Common myeloid progenitor, CD34-positive (primary cell): ENCODE measurements at places on chromosomes 2 and 18.

GRCh38 chr18:63131106-63131958 is 188.2 kb downstream of the BCL2 start:
- DNase-seq, result peak; percentile 63

DNA sequence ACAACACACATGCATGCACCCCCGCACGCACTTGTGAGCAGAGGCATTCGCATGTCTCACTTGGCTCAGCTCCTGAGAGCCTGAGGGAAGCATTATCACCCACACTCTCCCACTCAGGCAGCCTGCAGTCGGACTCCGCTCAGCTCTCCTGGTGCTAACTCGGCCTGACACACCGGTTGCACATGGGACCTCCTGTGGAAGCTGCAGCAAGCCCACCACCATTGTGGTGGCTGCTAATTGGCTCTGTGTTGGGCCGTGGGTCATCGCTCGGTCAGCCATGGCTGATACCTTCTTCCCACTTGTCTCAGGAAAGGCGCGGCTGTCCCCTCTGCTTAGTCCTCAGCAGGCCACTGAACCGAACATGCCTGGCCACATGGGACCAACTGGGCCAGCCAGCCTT is 13.7 kb upstream of the TEX261 start:
- DNase-seq, result no peak

DNA sequence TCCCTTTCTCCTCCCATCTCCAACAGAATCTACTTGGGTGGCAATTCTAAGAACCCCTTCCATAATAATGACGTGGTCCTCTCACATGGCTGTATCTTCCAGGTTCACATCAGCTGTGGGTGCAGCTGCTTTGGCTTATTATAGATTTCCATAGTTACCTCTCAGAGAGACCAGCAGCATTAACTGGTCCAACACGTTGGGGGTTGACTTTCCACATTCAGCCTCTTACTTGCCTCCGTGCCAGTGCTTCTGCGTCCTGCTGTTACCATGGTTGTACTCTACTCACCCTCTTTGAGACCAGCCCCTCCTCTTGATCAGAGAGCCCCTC is 570.7 kb downstream of the PLCL1 start:
- DNase-seq, result no peak

DNA sequence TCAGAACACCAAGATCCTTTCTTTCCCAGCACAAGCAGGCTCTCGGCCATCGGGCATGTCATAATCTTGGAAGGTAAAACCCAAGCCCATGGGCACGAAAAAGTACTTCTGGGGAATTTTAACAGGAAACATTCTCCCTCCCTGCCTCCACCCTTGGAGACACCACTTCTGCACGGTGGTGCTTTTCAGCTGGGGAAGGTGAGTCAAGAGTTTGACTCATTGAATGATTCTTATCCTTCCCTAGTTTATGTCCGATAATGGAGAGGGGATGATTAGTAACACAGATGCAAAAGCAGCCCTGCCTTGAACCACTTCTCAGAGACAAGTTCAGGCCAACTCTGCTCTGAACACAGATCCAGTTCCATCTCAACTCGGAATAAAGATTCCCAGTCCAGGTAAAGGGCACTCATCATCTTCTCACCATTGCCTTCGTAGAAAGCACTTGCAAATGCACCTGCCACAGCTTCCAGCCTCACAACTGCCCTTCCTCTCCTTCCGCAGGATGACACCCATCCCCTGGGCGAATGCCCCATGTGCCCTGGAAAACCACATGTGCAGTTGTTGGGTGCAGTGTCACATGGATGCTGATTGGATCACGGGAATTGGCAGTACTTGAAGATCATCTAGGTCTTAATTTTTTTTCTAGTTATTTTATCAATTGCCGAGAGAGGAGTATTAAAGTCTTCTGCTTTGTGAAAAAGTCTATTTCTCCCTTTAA is 136.2 kb downstream of the PXDN start:
- DNase-seq, result no peak

- DNase-seq, result peak; percentile 26
Measured at GRCh38 chr2:119744335-119744939, 15.3 kb upstream of the PTPN4 start.

- DNase-seq, result no peak
Measured at GRCh38 chr2:3042601-3043585, 334.7 kb downstream of the EIPR1 start.

GRCh38 chr18:74066018-74066417 is 81.6 kb downstream of the FBXO15 start:
- DNase-seq, result no peak

GRCh38 chr2:98857001-98857400 is 79.0 kb downstream of the CRACDL start:
- no peak for DNase-seq

- no peak for DNase-seq
Measured at GRCh38 chr2:220269367-220269766, 641.9 kb downstream of the SLC4A3 start.

- DNase-seq, result no peak
Measured at GRCh38 chr18:2336690-2337392, 234.5 kb downstream of the METTL4 start.

DNA sequence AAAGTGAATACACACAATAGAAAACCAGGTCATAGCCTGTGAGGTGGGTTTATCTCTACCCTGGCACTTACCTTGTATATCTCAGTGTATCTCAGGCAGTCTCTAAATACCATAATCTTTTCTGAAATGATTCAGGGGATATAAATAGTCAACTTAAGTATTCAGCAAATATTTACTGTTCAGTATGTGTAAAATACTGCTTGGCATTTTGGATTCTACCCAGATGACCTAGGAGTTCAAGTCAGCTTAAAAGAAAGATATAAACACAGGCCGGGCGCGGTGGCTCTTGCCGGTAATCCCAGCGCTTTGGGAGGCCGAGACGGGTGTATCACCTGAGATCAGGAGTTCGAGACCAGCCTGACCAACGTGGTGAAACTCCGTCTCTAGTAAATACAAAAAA is 23.8 kb downstream of the GRHL1 start:
- DNase-seq, result no peak

- DNase-seq, result no peak
Measured at GRCh38 chr2:1459727-1460126, 46.5 kb downstream of the TPO start.

DNA sequence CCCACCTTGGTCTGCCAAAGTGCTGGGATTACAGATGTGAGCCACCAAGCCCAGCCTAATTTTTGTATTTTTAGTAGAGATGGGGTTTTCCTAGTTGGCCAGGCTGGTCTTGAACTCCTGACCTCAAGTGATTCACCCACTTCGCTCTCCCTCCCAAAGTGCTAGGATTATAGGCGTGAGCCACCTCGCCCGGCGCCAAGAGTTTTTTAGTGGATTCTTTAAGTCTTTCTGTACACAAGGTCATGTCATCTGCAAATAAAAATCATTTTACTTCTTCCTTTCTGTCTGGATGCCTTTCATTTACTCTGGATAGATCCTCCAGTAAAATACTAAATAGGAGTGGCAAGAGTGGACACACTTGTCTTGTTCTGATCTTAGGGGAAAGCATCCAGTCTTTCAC is 61.7 kb downstream of the KCMF1 start:
- no peak for DNase-seq

GRCh38 chr2:132544006-132544630 is 125.9 kb downstream of the LYPD1 start:
- no peak for DNase-seq

DNA sequence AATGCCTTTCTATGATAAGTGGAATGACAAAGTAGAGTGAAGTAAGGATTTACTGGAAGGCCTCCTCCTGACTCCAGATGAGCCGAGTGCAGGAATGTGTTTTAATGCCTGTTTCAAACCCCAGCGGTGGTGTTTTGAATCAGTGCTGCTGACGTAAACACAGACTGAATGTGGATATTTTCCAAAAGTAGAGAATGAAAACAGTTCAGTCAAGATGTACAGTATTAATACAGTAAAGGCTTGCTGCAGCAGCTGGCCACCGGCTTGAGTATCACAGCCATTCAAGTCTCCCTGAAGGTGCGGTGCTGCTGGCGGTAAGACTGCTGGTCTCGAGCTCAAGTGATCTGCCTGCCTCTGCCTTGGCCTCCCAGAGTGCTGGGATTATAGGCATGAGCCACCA is 46.7 kb downstream of the ARHGAP28 start:
- DNase-seq, result no peak

- no peak for DNase-seq
Measured at GRCh38 chr2:102236132-102236531, 49.3 kb downstream of the IL1RL2 start.

DNA sequence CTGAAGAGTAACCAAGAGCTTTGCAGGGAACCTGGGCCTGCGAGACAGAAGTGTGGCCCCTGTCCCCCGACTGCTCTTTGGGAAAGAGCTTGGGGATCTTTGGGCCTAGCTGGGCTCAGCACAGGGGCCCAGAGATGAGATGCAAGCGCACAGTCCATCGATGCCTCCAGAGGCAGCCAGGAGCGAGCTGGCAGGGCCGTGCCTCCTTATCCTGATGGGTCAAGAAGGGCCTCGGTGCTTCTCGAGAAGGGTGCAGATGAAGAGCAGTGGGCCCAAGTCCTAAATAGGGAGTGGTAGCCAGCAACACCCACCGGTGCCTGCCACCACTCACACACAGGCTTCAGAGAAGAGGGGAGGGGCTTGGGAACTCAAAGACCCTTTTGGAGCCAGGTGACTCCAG is 17.6 kb downstream of the KCNK3 start:
- DNase-seq, result no peak
